CD4-positive, CD25-positive, alpha-beta regulatory T cell (primary cell): ENCODE measurements at places on chromosomes 7 and 10. TPM values are rescaled to one million over a fixed set of nuclear protein-coding genes. Genes with fewer than 3 reads are reported as not detected.

- H3K27me3 ChIP-seq: peaks cover 2% of the 10 kb centered on the region
- no peak for DNase-seq
- H3K27ac ChIP-seq: no peak overlapping the region
- no peak overlapping the region for H3K4me3 ChIP-seq
- H3K36me3 ChIP-seq: no peaks in the 10 kb centered on the region
Observed at GRCh38 chr10:29081951-29082685, 206.8 kb upstream of the LYZL1 start.

DNA sequence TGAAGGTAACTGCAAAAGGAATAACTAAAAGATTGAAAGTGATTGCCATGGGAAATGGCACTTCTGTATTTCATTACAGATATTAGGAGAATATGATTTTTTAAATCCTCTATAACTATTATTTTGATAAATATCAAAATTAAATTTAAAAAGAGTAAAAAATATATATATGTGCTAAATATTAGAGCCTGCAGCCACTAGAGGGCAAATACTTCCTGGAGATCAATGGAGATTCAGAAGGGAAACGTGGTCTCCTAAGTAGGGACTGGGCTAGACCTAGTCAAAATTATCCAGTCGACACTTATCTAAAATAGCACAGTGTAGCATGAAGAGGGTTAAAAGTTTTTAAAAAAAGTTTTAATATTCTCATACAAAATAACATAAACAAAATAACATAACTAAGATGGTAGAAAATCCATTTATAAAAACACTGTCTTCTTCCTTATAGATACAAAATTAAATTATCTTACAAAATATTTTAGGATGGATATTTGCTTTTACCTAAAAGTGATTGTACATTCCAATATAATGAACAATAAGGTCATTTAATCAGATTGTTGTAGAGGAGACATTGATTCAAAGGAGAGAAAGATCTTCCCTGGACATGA is 434.3 kb downstream of the MDFIC start:
- H3K4me1 ChIP-seq: no peaks in the 10 kb centered on the region
- no peaks in the 10 kb centered on the region for H3K36me3 ChIP-seq
- DNase-seq: peak; percentile 12
- H3K4me3 ChIP-seq: no peak overlapping the region
- H3K27ac ChIP-seq: no peak overlapping the region

GRCh38 chr10:76210211-76210610 is 778.8 kb downstream of the LRMDA start:
- no peak overlapping the region for H3K4me3 ChIP-seq
- no peaks in the 10 kb centered on the region for H3K36me3 ChIP-seq
- DNase-seq: no peak
- no peaks in the 10 kb centered on the region for H3K27me3 ChIP-seq

- peaks cover 8% of the 10 kb centered on the region for H3K4me1 ChIP-seq
- no peak for DNase-seq
- H3K4me3 ChIP-seq: no peak overlapping the region
Observed at GRCh38 chr10:21889477-21890275, 113.9 kb downstream of the DNAJC1 start.

- H3K27ac ChIP-seq: peak overlapping the region; percentile 47
- peaks cover 18% of the 10 kb centered on the region for H3K4me1 ChIP-seq
- H3K27me3 ChIP-seq: no peaks in the 10 kb centered on the region
- H3K36me3 ChIP-seq: peaks cover 34% of the 10 kb centered on the region
- H3K4me3 ChIP-seq: no peak overlapping the region
Observed at GRCh38 chr7:1537535-1538412, 7.3 kb downstream of the MAFK start.

DNA sequence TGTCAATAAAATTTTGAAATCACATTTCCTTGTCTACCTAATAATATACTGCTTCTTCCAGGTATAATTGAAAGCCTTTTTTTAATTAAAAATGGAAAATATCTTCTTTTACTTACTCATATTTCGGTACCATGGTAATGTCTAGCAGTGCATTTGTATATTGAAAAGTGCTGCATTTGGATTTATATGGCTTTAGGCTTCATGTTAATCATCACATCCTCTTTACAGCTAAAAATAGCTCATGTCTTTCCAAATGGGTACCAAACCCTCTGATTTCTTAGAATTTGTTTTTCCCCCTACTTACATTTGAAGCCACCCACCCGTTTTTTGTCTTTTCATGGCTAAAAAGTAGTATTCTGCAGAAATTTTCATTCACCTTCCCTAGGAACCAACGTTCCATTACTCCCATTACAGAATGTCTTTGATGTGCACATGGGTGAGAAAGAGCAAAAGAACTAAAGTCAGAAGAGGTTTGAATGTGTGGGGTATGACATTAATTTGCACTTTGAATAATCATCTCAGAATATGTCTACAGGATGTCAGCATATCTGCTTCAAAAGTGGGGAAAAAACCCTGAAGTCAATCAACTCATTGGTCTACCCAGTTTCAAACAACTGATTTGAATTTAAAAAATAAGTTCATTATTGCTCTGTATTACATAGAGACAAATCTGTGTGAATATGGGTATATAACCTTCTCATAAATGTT is 935.9 kb downstream of the GATA3 start:
- no peak for DNase-seq
- no peak overlapping the region for H3K27ac ChIP-seq
- H3K4me3 ChIP-seq: no peak overlapping the region
- no peaks in the 10 kb centered on the region for H3K4me1 ChIP-seq
- no peaks in the 10 kb centered on the region for H3K36me3 ChIP-seq
- H3K27me3 ChIP-seq: no peaks in the 10 kb centered on the region

Gene EEPD1
- total RNA-seq: 9.2 TPM

Gene OR6V1
- total RNA-seq: not detected

Gene CTBP2
- 0.49 TPM for total RNA-seq

Gene ZNF804B
- not detected for total RNA-seq

DNA sequence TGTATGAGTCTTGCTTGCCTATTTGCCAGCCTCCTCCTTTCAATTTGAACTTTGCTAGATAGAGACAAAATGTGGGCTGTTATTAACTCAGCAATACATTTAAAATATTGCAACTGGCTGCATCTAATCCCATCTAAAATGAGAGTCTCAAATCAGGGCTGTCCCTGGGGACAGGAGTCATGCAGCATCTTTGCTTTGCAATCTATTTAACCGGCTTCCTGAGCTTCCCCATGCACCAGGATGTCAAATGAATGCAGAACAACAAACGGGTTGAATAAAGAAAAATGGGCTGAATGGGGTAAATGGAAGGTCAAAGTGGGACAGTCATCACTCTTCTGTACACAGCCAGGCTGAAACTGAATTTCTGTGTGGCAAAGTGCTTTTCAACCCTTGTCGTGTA is 89.2 kb downstream of the AOAH start:
- H3K4me1 ChIP-seq: peaks cover 21% of the 10 kb centered on the region
- no peak for DNase-seq
- no peaks in the 10 kb centered on the region for H3K27me3 ChIP-seq
- no peak overlapping the region for H3K4me3 ChIP-seq
- H3K36me3 ChIP-seq: no peaks in the 10 kb centered on the region

Gene ATP6V0A4
- not detected for total RNA-seq

GRCh38 chr7:11776039-11776438 is 56.0 kb downstream of the THSD7A start:
- DNase-seq: no peak
- no peaks in the 10 kb centered on the region for H3K27me3 ChIP-seq
- H3K4me1 ChIP-seq: no peaks in the 10 kb centered on the region
- H3K36me3 ChIP-seq: no peaks in the 10 kb centered on the region

DNA sequence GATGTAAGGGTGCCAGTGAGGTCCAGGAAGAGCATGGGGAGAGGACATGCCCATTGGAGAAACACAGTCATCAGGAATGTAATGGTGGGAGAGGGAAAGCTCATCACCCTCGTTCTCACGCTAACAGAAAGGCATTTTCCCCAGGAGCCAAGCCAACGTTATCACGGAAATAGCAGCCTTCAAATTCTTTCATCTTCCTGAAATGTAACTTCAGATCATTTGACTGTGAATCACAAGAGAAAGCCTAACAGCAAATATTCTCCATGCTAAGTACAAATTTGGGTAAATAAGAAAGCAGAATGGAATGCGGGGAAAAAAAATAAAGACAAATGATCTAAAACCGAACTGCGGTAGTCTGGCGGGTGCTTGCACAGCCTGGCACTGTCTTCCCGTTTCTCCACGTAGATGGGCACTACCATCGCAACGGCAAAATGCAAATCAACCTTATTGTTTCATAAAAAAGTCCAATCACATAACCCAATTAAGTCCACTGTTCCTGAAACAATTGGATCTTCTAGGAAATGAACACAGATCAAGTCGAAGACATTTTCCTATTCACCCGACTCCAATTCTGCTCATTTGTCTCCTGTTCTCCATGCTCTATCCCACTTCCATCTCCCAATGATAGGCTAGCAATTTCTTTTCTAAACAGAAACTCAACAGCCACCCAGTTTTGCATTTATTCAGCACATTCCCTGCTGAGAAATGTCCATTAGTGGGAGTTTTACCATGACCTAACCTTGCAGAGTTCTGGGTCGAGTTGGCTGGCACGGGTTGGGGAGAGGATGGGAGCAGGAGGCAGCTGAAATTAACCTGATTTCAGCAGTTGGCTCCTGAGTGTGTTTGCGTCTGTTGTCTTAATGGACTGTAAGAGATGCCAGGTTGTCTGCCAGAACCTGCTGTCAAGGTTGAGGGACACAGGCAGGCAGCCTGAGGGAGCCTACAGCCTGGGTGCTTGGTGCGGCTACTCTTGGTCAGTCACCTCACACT is 74.6 kb upstream of the FRMD4A start:
- no peak for DNase-seq
- H3K36me3 ChIP-seq: no peaks in the 10 kb centered on the region
- H3K4me1 ChIP-seq: peaks cover 5% of the 10 kb centered on the region

Gene CACNB2
- total RNA-seq: 0.39 TPM

- no peaks in the 10 kb centered on the region for H3K36me3 ChIP-seq
- no peaks in the 10 kb centered on the region for H3K4me1 ChIP-seq
- H3K27me3 ChIP-seq: no peaks in the 10 kb centered on the region
- no peak overlapping the region for H3K4me3 ChIP-seq
Observed at GRCh38 chr10:7436490-7437100, 25.8 kb upstream of the SFMBT2 start.

Gene FEZF1
- total RNA-seq: not detected

GRCh38 chr7:12028508-12028907 is 182.6 kb upstream of the TMEM106B start:
- no peak overlapping the region for H3K4me3 ChIP-seq
- no peaks in the 10 kb centered on the region for H3K36me3 ChIP-seq
- no peak for DNase-seq

DNA sequence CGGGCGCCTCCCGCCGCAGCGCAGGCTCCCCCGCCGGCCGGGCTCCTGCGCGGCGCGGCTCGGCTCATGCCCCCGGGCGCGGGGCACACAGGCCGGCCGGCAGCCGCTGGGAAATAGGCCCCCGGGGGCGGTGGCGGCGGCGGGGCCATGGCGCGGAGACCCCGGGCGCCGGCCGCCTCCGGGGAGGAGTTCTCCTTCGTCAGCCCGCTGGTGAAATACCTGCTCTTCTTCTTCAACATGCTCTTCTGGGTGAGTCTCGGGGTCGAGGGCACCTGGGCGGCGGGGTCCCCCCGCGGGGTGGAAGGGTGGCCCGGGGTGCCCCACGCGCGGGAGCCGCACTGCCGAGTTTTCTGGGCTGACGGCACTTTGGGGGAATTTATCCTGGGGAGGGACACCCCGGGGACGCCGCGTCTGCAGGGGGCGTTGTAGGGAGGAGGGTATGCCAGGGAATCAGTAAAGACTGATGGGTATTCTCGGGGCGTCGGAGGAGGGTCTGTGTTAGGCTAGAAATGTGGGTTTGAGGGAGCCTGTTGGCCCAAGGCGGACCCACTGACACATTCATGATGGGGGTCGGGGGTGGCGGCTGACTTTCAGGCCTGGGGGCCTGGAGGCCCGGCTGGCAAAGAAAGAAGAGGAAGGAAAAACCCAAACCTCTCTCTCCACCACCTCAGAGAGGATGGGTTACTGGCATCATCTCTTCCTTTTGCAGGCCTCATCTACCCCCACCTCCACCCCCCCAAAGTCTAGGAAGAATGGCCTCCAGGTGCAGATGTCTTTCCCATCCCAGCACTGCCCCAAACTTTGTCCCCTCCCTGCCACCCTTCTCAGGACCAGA is 544 bp downstream of the TSPAN33 start:
- peaks cover 20% of the 10 kb centered on the region for H3K27me3 ChIP-seq
- H3K36me3 ChIP-seq: no peaks in the 10 kb centered on the region
- peaks cover 14% of the 10 kb centered on the region for H3K4me1 ChIP-seq
